Left renal cortex interstitium (tissue), 4 donors: ENCODE measurements at places on chromosomes 2 and 18.

- DNase-seq, result no peak
These were observed 272.9 kb upstream of the EPHA4 start for GRCh38 chr2:221845021-221845365.

- no peak for DNase-seq
These were observed 14.4 kb downstream of the DDX18 start for GRCh38 chr2:117828870-117829269.

DNA sequence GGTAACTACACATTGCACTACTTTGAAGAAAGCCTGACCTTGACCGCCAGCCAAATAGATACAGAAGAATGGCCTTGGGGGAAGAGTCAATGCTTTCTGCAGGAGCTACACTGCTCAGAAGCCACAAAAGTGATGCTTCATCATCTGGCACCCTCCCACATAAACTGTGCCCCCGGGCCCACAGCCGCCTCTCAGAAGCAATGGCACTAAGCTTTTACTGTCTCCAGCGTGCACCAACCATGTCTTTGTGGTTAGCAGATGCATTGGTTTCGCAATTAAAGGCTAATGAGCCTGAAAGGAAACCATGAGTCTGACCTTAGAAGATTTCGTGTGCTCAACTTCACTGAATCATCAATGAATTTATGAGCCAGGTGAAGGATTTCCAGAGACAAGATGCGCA, 209.4 kb upstream of the TRIB2 start:
- DNase-seq, result no peak

GRCh38 chr18:22838639-22839277, 94.4 kb upstream of the RBBP8 start:
- DNase-seq, result no peak

GRCh38 chr2:9657083-9657482, 26.3 kb upstream of the YWHAQ start:
- DNase-seq, result no peak
